ENCODE measurements at places on chromosomes 4 and X.

- DNase-seq = no peak
These were observed 725 bp upstream of the CXCL1 start for GRCh38 chr4:73868206-73869129.

DNA sequence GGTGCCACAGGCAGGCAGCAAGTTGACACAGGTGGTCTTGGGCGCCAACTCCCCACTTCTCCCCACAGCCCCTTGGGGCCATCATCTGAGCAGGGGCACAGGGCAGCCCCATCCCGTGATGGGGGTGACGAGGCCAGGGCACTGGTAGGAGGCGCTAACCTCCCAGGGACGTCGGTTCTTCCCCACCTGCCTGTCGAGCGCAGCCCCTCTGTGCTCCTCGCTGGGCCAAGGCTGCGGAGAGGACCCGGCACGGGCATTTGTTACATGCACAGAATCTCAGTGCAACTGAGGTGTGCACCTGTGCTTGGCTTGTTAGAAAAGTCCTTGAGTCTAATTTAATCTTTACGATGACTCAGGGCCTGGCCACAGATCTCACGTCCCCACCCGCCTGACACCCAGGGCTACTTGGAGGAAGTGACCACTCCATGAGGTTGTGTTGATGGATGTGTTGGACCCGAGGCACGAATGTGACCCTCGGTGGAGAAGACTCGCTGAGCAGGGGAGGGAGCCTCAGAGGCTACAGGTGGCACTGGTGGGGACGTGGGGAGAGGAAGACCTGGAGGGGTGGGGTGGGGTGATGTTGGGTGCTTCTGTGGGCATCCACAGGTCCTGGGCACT, 3.1 kb upstream of the SH3TC1 start:
- no peak for DNase-seq

DNA sequence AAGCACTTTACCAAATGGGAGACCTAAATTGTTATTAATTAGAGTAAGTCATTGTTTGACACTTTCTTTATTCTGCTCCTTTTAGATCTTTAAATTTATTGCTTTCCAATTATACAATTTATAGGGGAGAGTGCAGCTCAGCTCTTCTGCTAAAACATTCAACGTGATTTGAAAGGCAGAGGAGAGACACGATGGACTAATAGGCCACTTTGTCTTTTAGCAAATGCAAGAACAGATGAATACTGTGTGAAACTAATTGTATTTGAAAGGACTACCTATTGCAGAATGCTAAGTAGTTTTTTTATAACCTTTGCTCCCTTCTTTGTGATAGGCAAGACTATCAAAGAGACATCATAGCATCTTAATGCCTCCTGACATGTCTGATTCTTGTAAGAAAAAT, 320.4 kb upstream of the KLF3 start:
- DNase-seq = no peak

DNA sequence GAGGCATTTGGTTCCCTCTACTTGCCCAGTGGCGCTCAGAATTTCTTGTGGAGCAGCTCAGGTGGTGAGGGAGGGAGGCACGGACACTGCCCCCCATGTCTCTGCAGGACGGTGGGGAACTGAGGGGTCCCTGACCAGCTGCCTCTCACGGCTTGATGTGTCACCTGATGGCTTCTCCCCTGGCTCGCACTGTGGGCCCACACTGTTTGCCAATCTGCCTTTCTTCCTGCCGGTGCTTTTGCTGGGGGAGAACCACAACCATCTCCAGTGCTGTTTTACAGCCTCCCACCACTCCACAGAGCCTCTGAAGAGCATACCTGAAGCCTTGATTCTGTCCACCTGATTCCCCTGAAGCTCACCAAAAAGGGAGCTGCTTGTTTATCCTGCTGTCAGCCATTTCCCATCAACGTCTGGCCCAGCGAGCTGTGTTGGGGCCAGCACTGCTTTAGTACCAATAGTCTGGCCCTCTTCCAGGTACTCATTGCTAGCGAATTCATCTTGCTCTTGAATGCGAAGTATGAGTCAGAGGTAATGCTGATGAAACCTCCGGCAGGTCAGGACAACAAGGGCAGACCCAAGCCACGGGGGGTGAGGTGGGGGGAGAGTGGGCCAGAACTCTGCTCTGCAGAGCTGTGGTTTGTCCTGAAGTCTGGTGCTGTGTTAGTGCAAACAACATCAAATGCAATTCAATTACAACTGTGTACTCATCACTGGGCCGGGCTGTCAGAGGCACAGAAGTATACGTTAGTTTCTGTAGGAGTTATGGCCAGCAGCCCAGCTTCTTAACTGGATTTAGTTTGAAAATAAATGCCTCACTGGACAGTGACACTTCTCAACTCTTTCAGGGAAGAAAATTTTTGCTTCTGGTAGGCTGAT, 208.3 kb upstream of the JADE1 start:
- no peak for DNase-seq

DNA sequence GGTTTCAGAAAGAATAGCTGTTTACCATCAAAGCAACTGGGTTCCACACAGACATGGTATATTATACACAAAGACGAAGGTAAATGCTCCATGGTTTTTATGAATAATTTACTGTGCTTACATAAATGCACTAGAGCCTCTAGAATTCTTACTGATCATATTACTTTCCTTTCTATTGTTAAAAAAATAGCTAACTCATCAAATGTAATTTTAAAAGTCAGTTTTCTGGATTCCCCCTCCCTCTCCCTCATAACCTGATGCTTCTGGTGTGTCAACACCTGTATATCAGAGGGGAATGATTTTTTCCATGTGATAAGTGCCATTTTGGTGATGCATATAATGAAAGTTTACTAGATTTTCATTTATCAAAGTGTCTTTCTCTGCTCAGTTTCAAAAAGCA, 31.1 kb upstream of the LEF1 start:
- DNase-seq = no peak

GRCh38 chrX:107669885-107670628, 41.7 kb downstream of the PRPS1 start:
- DNase-seq = no peak

DNA sequence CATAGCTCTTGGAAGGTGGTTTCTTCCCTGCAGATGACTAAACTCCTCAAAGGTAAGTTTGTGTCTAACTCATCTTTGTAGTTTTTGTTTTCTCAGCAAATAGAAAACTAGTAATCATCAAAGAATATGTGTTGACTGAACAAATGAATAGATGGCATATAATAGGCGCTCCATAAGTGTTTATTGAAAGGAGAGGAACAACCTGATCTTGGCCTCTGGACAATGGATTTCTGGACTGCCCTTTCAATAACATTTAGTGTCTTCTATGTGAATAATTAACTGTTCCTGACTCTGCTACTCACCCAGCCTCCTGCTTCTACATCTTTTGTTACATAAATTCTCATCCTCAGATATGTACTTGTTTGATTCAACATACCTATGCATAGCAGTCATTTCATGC, 399.1 kb downstream of the PPP1R2C start:
- no peak for DNase-seq

Measured in stimulated activated CD8-positive, alpha-beta memory T cell treated with anti-CD3 and anti-CD28 coated beads, Interleukin-7, amount 100 ng/mL, for 4 hours (primary cell).